ENCODE measurements at places on chromosomes 11 and 22. TPM values are rescaled to one million over a fixed set of nuclear protein-coding genes. Genes with fewer than 3 reads are reported as not detected.

DNA sequence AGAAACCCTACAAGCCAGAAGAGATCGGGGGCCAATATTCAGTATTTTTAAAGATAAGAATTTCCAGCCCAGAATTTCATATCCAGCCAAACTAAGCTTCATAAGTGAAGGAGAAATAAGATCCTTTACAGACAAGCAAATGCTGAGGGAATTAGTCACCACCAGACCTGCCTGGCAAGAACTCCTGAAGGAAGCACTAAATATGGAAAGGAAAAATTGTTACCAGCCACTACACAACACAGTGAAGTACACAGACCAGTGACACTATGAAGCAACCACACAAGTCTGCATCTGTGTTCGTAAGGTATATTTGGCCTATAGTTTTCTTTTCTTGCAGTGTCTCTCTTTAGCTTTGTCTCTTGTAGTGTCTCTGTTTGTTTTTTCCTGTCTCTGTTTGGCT, 29.0 kb downstream of the TMEM225 start:
- H3K27ac ChIP-seq: no peak overlapping the region
- no peak overlapping the region for H3K4me3 ChIP-seq
- H3K4me1 ChIP-seq: no peaks in the 10 kb centered on the region

CCDC34 gene
- total RNA-seq: 22.8 TPM

DNA sequence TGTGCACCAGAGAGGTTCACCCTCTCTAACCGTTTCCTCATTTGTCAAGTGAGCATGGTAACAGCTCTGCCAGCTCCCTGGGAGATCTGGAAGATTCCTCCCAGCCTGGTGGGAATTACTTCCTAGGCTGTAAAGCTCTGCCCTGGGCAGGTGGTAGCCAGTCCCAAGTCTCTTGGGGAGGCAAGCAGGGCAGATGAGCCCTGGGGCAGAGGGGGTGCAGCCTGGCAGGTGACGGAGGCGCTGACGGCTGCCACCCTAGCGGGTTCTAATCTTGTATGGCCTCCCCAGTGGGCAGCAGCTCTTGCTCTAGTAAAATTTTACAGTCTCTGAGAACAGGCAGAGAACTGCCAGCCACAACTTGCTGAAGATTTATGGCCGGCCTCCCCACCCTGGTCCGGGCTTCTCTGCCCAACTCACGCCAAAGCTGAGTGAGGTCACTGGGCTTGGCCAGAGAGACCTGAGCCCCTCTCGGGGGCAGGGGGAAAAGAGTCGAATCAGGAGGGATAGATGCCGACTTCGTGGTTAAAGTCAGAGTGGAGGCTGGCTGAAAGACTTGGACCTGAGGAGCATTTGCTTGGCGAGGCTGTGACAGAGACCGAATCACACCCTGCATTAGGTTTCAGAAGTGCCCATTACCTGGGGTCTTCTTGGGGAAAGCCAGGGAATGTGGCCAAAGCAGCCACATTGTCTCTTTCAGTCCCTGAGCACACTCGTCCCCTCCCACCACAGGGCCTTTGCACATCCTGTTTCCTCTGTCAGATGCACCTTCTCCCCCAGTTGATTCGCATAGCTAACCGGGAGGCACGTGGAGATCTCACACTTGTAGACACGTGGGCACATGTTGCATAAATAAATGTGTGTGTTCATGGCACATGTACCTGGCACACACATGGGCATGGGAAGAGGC, 188.2 kb downstream of the MN1 start:
- no peak overlapping the region for H3K4me3 ChIP-seq
- no peaks in the 10 kb centered on the region for H3K4me1 ChIP-seq
- H3K36me3 ChIP-seq: no peaks in the 10 kb centered on the region

DNA sequence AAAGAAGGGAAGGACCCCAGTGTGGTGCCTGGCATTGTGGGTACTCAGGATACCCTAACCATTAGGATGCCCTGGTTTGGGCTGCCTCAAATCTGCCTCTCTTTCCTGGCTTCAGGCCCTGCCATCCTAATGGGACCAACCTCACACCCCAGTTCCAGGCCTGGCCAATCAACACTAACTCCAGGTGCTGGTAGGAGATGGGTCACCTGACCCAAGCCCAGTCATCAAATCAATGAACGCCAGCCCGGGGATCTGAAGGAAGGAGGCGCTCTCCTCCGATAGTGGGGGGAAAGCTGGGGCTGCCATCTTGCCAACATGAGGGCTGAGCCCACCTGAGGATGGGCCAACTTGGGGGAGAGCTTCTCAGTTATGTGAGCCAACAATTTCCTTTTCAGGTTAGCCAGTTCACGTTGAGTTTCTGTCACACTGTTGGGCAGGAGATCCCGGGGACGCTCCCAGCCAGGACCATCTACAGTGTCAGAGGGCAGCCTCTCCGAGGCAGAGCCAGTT, 12.7 kb downstream of the MFNG start:
- no peaks in the 10 kb centered on the region for H3K27me3 ChIP-seq
- no peak for DNase-seq
- H3K36me3 ChIP-seq: peaks cover 43% of the 10 kb centered on the region

GRCh38 chr11:117999354-117999993, 13.3 kb downstream of the IL10RA start:
- peaks cover 100% of the 10 kb centered on the region for H3K4me1 ChIP-seq
- H3K27ac ChIP-seq: peak overlapping the region; percentile 99
- no peak for DNase-seq
- H3K4me3 ChIP-seq: no peak overlapping the region
- peaks cover 77% of the 10 kb centered on the region for H3K36me3 ChIP-seq

DNA sequence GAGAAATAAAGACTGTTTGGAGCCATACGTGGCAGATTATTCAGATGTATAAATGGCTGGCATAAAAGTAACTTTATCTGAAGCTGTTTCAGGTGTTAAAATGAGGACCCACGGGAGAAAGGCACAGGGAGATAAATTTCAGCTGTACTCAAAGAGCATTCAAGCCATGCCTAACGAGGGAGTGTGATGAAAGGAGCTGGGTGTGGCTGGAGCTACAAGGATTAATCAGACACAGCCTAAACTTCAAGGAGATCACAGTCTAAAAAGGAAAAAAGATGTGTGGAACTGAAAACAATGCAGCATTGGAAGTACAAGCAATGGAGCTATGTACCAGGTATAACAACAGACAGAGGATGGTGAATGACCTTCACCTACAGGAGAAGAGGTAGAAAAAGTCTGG, 120.8 kb upstream of the APOA1 start:
- no peaks in the 10 kb centered on the region for H3K27me3 ChIP-seq
- no peak for DNase-seq
- H3K36me3 ChIP-seq: peaks cover 10% of the 10 kb centered on the region
- peak overlapping the region; percentile 26 for H3K27ac ChIP-seq
- H3K4me1 ChIP-seq: peaks cover 59% of the 10 kb centered on the region
- H3K4me3 ChIP-seq: no peak overlapping the region

All from activated CD4-positive, alpha-beta memory T cell treated with anti-CD3 and anti-CD28 coated beads for 36 hours (primary cell).